ENCODE measurements at places on chromosomes 7 and 10. TPM values are rescaled to one million over a fixed set of nuclear protein-coding genes. Genes with fewer than 3 reads are reported as not detected.

DNA sequence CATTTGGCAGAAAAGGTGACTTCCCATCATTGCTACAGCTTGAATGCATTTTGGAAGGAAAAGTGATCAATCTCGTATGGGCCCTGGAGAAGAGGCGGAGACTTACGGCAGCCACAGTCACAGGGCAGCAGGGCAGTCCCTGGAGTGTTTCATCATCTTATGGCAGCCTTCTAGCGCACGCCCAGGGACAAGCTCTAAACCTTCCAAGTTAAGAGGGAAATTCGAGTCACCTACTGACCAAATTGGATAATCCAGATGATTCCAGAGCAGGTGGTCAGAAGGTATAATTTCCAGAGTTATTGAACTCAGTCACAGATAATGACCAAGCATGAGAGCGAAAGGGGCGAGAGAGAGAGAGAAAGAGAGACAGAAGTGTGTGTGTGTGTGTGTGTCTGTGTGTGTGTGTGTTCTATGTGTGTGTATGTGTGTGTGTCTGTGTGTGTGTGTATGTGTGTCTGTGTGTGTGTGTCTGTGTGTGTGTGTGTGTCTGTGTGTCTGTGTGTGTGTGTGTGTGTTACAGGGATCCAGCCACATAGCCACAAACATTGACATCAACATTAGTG is 123.7 kb upstream of the ADAM12 start:
- no peak for DNase-seq

TACR2 gene
- total RNA-seq = 0.23 TPM

- no peak for DNase-seq
Measured at GRCh38 chr7:69190763-69191162, 407.5 kb upstream of the AUTS2 start.

- DNase-seq = no peak
Measured at GRCh38 chr7:141695803-141696289, 6.1 kb downstream of the DENND11 start.

CNNM1 gene
- total RNA-seq = 0.63 TPM

- no peak for DNase-seq
Measured at GRCh38 chr10:8618834-8619233, 564.3 kb downstream of the GATA3 start.

AHCYL2 gene
- total RNA-seq = 4.5 TPM

- no peak for DNase-seq
Measured at GRCh38 chr10:116071453-116072148, 201.4 kb downstream of the GFRA1 start.

NPFFR1 gene
- total RNA-seq = 0.14 TPM

DNA sequence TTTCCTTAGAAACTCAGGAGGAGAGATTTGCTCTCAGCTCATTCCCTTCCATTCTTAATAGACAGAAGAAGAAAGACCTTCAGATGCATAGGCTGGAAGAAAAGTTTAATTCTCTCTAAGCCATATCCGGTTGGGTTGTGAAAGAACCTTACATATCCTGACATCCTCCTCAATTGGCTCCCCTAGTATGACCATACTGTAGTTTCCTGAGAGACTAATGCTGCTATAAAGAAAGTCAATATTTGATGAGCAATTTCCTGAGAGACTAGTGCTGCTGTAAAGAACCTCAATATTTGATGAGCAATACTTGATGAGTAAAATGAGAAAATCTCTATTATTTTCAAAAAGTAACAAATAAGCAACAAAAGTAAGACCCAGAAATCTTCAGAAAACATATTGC is 888.5 kb upstream of the SORCS1 start:
- DNase-seq = no peak

NEUROD6 gene
- not detected for total RNA-seq

DNA sequence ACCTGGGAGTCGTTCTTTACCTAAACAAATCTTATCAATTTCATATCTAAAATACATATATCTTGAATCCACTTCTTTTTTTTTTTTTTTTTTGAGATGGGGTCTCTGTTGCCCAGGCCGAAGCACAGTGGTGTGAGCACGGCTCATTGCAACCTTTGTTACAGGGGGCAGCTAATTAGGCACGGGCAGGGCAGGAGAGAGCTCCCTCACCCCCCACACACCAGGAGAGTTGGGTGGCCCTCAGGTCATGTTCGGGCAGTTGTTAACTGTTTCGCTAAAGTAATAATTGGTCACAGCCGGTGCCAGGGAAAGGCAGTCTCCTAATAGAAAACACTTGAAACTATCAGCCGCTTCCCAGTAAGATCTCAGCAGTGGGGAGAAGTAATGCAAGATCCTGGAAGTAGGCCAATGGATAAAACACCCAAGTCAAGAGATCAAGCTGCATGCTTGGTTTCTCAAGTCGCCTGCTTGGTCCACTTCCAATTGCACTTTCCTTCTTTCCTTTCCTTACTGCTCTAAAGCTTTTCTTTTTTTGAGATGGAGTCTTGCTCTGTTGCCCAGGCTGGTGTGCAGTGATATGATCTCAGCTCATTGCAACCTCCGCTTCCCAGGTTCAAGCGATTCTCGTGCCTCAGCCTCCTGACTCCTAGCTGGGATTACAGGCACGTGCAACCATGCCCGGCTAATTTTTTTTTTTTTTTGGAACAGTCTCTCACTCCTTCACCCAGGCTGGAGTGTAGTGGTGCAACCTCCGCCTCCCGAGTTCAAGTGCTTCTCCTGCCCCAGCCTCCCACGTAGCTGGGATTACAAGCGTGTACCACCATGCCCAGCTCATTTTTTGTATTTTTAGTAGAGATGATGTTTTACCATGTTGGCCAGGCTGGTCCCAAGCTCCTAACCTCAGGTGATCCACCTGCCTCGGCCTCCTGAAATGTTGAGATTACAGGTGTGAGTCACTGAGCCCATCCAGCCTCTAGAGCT is 21.3 kb upstream of the EFCAB10 start:
- DNase-seq = no peak

DNA sequence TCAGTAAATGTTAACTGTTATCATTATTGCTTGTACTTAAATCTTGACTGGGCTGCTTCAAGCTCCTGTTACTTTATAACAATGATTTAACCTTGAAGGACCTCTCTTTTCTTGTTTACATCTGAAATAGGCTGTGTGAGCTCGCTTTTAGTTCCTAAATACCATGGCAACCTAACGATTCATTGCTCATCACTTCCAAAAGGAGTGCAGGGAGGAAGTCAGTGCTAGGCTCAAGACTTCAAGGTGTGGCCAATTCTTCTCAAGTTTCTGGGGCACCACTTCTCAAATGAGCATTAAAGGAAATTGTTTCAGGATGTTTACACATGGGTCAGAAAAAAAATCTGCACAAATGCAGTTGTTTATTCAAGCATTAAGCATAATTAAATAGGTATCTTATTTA is 284.2 kb downstream of the MTERF1 start:
- DNase-seq = no peak

DNA sequence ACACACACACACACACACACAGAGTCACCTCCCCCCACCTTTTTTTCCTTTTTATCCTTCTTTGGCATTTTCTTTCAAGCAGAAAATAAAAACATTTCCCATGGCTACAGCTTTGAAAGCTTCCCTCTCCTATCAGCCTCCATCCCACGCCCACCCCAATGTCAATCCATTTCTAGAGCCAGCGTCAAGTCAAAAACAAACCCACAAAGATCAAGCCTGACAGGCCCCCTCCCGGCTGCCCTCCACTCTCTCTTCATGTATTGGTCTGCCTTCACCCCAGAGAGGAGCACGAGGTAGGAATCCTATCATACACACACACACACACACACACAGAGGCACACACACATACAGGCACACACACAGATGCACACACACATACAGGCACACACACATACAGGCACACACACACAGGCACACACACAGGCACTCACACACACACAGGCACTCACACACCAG is 8.0 kb upstream of the TNRC18 start:
- DNase-seq = no peak

DNA sequence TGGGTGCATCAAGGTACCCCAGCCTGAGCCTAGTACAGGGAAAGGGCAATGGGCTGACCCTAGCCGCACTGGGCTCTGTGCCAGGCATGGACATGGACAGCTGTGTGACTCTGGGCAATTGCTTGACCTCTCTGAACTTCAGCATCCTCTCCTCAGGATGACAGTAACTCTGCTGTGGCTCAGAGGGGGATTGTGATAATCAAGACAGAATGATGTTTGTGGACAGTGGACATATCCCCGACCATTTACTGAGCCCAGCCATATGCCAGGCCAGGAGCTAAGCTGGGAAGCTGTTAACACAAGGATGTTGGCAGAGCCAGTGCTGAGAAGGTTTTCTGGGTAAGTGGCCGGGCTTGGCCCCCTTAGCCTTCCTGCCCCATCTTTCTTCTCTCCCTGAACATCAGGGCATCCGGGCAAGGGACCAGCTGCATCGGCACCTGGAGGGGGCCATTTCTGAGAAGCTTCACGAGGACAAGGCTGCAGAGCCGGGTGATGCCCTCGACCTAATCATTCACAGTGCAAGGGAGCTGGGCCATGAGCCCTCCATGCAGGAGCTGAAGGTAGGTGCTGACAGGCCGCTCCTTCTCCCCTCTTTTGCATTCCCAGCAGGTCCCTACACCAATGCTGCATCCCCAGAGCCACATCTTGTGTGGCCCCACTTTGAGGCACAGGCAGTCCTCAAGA is 3.5 kb downstream of the CYP26C1 start:
- no peak for DNase-seq

GIMAP7 gene
- not detected for total RNA-seq

DNA sequence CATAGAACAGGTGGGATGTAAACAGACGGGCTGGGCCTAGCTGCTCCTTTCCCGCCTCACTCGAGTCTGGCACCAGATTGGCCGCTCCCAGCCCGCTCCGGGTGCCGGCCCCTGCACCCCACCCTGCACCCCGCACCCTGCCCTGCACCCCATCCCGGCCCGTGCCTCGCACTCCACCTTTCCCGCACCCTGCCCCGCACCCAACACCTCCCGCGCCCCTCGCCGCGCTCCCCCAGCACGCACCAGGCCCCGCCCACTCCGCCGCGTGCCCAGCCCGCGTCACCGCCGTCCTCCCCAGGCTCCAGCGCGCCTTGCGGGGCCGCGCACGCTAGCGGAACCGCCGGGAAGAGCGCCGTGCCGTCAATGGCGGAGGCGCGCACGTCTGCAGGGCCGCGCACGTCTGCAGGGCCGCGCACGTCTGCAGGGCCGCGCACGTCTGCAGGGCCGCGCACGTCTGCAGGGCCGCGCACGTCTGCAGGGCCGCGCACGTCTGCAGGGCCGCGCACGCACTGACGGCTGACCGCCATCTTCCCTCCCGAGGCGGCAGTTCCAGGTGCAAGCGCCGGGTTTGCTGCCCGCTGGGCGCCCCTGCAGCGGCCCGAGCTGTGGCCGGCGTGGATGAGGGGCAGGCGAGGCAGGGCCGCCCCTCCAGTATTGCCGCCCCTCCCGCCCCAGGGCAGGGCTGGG is at the start of gene UBE3C:
TSS of gene UBE3C (plus strand) at position 503 of the 687 bp plus-strand sequence. CDS start 347 bp downstream, outside the sequence.
- no peak for DNase-seq

DNA sequence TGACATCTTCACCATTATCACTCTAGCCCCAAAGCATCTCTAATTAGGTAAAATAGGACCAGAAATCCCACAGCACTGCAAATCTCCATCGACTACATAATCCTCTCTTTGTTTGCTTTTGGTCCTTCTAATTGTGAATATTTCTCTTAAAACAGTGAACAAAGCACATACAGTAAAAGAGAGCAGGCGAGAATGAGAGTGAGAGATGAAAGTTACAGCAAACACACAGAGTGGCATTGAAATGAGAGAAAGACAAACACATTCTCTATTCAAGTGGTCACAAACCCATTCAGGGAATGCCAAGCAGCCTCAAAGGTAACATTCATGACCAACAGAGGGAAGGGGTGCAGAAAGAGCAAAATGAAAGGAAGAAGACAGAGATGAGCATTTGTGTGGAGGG is 109.8 kb upstream of the PTN start:
- DNase-seq = no peak

DNA sequence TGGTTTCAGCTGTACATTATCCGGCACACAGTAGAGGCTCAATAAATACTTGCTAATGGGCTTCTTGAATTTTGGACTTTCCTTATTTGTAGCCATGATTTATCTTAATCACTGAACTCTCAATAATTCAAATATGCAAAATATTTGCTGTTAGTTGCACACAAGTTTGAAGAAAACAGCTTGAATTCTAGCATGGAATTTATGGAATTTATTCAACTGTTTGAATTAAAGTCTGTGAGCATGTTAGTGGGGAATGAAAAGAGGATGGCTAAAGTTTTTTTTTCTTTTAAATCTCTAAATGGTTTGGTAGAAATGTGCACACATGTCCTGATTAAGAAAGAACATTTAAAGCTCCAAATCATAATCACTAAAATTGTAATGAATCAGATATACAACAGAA is 42.5 kb downstream of the SIRT1 start:
- no peak for DNase-seq

ARHGAP22 gene
- 24.5 TPM for total RNA-seq

GRCh38 chr10:115974816-115975430 is 298.1 kb downstream of the GFRA1 start:
- DNase-seq = no peak

- peak; percentile 54 for DNase-seq
Measured at GRCh38 chr7:14207138-14207537, 217.7 kb upstream of the ETV1 start.

ZNF239 gene
- 8.5 TPM for total RNA-seq

STRIP2 gene
- 6.3 TPM for total RNA-seq

GPR15LG gene
- total RNA-seq = 1.0 TPM

DNA sequence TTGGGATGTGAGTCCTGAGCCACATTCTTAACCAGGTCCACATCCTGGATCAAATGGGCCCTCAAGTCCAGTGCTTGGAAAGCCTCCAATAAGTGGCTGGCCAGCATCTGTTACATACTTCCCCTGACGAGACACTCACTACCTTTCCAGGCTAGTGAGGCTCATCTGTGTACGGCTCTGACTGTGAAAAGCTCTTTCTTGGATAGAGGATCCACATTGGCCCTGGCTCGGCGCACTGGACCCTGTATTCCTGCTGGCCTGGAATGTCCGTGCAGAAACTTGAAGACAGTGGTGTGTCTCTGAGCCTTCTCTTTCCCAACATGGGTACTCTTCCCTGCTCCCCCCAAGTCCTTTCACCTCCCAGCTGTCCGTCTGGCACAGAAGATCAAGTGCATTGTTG is 35.5 kb downstream of the MYL10 start:
- no peak for DNase-seq

FBXL13 gene
- total RNA-seq = 0.51 TPM

DNA sequence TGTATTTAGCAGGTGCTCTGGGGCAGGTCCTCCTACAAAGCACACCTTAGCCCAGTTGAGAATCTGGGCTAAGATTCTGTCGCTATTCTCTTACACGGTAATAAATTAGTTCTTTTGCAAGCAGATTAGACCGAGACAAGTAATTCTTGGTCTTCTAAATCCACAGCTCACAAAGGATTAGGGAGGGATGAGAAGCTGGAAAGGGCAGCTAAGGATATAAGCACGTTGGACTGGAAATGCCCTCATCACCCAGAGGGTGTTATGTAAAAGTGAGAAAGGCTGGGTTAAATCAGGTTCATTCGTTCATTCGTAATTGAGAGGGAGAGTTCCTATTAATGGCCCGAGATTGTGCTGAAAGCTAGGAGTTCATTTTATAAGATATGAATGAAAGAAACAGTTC is 41.8 kb downstream of the PFKFB3 start:
- DNase-seq = no peak

Measured in epithelial cell of proximal tubule (primary cell).